ENCODE measurements at places on chromosomes 6 and 20.

- no peak for DNase-seq
These were observed 4.2 kb upstream of the PHIP start for GRCh38 chr6:79082304-79082703.

DNA sequence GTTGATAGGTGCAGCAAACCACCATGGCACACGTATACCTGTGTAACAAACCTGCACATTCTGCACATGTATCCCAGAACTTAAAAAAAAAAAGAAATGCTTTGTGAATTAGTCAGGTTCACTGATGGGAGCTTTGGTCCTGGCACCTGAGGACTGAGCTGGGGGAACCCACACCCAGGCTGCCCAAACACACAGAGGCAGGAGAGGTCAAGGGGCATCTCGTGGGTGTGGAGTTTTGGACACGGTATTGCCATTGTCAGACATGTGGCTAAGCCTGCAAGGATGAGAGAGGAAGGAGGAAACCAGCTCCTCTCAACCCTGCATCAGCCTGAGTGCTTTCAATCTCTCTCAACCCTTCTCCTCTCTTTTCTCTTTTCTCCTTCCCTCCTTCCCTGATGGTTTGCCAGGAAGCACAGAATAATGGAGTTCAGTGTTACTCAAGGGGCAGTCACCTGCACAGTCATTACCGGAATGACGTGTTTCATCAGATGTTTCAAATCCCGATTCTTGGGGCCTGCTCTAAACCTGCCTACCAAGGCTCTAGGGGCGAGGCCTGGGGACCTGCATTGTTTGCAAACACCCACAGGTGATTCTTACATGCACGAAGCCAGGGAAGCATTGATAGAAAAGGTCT is 89.9 kb upstream of the NEDD9 start:
- no peak for DNase-seq

- DNase-seq: no peak
These were observed 381 bp upstream of the BICRAL start for GRCh38 chr6:42781546-42781795.

GRCh38 chr20:37755665-37756064 is 61.8 kb downstream of the CTNNBL1 start:
- DNase-seq: no peak

DNA sequence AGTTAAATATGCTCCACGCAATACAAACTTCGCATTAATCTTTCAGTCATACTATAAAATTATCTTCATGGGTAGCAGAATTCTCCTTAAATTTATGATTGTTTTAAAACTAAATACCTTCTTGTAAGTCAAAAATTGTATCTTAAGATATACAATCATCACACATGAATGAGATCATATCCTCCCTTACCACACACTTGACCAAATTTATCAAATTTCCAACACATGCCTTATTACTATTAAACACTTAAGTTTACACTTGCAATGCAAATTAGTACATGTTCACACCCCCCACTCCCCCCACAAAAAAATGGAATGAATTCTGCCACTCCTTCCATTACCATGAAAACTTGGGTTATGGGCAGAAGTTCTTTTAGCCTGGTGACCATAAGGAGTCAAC is 13.8 kb downstream of the RANBP9 start:
- DNase-seq: no peak

Data from epithelial cell of proximal tubule (primary cell).